HFF-Myc (cell line): ENCODE measurements at places on chromosomes 6 and 20.

DNA sequence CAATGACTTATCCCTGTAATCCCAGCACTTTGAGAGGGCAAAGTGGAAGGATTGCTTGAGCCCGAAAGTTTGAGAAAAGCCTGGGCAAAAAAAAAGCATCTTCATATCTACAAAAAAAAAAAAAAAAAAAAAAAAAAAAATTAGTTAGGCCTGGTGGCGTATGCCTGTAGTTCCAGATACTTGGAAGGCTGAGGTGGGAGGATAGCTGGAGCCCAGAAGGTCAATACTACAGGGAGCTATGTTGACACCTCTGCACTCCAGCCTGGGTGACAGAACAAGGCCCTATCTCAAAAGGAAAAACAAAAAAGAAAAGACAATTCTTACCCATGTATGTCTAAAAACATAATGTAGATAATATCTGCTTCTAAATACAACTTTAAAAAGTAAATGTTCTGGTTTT, 27.2 kb downstream of the CRISP1 start:
- DNase-seq: no peak

GRCh38 chr20:21064924-21065323, 41.2 kb downstream of the LINC00237 start:
- no peak for DNase-seq

DNA sequence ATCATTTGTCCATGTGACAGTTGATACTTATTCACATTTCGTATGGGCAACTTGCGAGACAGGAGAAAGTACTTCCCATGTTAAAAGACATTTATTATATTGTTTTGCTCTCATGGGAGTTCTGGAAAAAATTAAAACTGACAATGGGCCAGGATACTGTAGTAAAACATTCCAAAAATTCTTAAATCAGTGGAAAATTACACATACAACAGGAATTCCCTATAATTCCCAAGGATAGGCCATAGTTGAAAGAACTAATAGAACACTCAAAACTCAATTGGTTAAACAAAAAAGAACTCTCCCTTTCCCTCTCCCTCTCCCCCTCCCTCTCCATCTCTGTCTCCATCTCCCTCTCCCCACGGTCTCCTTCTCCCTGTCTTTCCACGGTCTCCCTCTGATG, 19.4 kb upstream of the EIF2S2 start:
- DNase-seq: no peak

- no peak for DNase-seq
Observed at GRCh38 chr20:2911200-2911599, 37.9 kb downstream of the PTPRA start.

GRCh38 chr20:53020834-53021233, 48.7 kb downstream of the TSHZ2 start:
- no peak for DNase-seq
